CD4-positive, alpha-beta T cell (primary cell): ENCODE measurements at places on chromosomes 2 and 18. TPM values are rescaled to one million over a fixed set of nuclear protein-coding genes. Genes with fewer than 3 reads are reported as not detected.

LOXL3 gene
- 0.25 TPM for total RNA-seq

PASK gene
- total RNA-seq, result 78.0 TPM

SETBP1 gene
- total RNA-seq, result 0.41 TPM

MRPL53 gene
- 39.5 TPM for total RNA-seq

STPG4 gene
- total RNA-seq, result not detected

SLC5A7 gene
- not detected for total RNA-seq

EML6 gene
- total RNA-seq, result 0.34 TPM

OTOF gene
- 0.71 TPM for total RNA-seq

DYNAP gene
- total RNA-seq, result not detected

MPP4 gene
- total RNA-seq, result not detected

ABCB11 gene
- total RNA-seq, result not detected

DNA sequence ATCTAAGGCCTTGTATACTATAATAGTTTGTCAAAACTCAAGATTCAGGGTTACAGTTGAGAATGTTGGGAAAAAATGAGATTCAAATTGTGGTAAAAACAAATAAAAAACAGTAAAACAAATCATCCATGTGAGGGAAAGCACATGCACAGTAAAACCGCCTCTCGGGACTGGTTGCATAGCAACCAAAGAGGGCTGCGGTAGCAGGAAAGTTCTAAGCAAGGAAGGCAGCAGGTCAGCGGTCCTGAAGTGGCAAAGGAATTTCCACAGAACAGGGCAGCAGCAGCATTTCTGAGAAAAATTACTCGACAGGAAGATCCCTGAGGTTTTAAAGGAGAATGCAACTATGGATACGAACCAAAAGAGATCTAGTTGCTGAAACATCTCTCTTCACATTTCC is 93.7 kb downstream of the DYNAP start:
- H3K4me1 ChIP-seq, result no peaks in the 10 kb centered on the region
- H3K27me3 ChIP-seq, result no peaks in the 10 kb centered on the region
- no peak overlapping the region for H3K27ac ChIP-seq
- no peak for DNase-seq

- DNase-seq, result no peak
- H3K27me3 ChIP-seq, result no peaks in the 10 kb centered on the region
- H3K27ac ChIP-seq, result no peak overlapping the region
- no peaks in the 10 kb centered on the region for H3K4me1 ChIP-seq
- no peaks in the 10 kb centered on the region for H3K36me3 ChIP-seq
Measured at GRCh38 chr2:142037066-142037465, 93.8 kb downstream of the LRP1B start.

- H3K4me3 ChIP-seq, result no peak overlapping the region
- H3K27ac ChIP-seq, result no peak overlapping the region
- H3K27me3 ChIP-seq, result no peaks in the 10 kb centered on the region
- DNase-seq, result no peak
- no peaks in the 10 kb centered on the region for H3K36me3 ChIP-seq
- no peaks in the 10 kb centered on the region for H3K4me1 ChIP-seq
Measured at GRCh38 chr2:44769349-44770011, 172.0 kb upstream of the SIX3 start.

GRCh38 chr2:42882756-42883155 is 90.4 kb upstream of the HAAO start:
- H3K27ac ChIP-seq, result no peak overlapping the region
- no peaks in the 10 kb centered on the region for H3K27me3 ChIP-seq
- no peak for DNase-seq
- no peaks in the 10 kb centered on the region for H3K36me3 ChIP-seq

GRCh38 chr2:24870440-24870839 is 49.6 kb downstream of the ADCY3 start:
- no peaks in the 10 kb centered on the region for H3K4me1 ChIP-seq
- DNase-seq, result no peak
- H3K27me3 ChIP-seq, result no peaks in the 10 kb centered on the region
- H3K4me3 ChIP-seq, result no peak overlapping the region
- no peak overlapping the region for H3K27ac ChIP-seq
- H3K36me3 ChIP-seq, result peaks cover 18% of the 10 kb centered on the region

- no peak overlapping the region for H3K27ac ChIP-seq
- DNase-seq, result no peak
- H3K36me3 ChIP-seq, result no peaks in the 10 kb centered on the region
- H3K4me3 ChIP-seq, result no peak overlapping the region
Measured at GRCh38 chr2:43034242-43034619, 192.2 kb downstream of the ZFP36L2 start.
